ENCODE measurements at places on chromosomes 3 and 15.
A peak's percentile ranks its signal among the peaks of the same experiment; 100 is the strongest.

DNA sequence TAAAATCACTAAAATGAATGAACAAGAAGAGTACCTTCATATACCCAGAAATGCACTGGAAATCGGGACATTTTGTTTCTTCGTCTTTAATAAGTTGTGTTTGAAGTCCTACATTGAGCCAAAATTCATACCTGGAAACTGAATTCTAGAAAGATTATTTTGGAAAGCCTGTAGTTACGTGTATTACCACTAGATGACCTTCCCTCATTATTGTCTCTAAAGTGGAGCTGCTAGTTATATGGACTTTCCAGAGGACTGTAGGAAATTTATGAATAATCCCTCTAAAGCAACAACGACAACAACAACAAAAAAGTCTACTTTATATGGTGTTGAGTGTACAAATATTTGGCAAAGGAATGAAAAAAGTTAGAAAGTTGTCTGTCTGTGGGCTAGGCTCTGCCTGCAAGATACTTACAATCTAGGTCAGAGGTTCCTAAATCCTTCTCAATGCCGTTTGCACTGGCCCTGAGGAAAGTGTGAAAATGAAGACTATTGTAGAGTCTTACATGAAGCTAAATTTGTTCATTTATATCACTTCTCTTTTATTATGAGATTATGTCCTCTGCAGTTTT lies 234.8 kb upstream of the NR2E3 start:
- no peak for DNase-seq

GRCh38 chr3:190051641-190052040 lies 69.1 kb downstream of the P3H2 start:
- no peak for DNase-seq

GRCh38 chr3:196837819-196838420 lies 29.8 kb upstream of the SENP5 start:
- peak; percentile 76 for DNase-seq

GRCh38 chr3:79018671-79019136 lies 749.1 kb downstream of the ROBO1 start:
- DNase-seq, result no peak

DNA sequence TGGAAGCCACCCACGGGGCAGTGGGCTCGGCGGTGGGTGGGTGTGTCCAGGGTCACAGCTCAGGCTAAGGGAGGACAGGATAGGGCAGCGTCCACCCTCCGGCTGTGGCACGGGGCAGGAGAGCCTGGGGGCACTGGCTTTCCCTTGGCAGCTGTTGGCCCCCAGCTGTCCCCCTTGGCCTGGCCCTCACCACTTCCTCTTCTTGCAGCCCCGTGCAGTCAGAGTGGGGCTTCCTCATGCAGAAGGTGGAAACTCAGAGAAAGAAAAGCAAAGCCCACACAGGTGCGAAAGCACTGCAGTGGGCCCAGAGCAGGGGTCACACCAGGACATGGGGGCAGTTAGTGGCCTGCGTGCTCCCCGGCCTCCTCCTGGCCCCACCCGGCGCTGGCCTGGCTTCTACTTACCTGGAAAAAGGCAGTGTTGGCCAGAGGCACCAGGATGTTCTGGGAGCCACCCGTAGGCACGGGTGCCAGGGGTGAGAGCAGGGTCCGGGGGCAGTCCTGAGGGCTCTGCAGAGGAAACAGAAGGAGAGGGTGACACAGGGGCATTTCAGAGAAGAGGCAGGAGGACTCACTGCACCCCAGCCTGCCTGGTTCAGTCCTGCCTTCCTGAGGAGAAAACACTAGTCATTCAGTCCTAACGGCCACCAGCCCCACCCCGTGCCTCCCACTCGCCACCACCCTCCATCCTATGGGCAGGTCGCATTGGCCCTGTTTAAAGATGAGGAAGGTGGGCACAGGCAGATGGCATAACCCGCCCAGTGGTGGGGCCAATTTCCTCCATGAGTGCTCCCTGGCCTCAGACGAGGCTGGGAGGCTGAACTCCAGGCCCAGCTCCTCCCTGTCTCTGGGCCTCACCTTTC lies 28.3 kb downstream of the PLXND1 start:
- no peak for DNase-seq

GRCh38 chr15:33007303-33007855 lies 187.1 kb downstream of the FMN1 start:
- no peak for DNase-seq

DNA sequence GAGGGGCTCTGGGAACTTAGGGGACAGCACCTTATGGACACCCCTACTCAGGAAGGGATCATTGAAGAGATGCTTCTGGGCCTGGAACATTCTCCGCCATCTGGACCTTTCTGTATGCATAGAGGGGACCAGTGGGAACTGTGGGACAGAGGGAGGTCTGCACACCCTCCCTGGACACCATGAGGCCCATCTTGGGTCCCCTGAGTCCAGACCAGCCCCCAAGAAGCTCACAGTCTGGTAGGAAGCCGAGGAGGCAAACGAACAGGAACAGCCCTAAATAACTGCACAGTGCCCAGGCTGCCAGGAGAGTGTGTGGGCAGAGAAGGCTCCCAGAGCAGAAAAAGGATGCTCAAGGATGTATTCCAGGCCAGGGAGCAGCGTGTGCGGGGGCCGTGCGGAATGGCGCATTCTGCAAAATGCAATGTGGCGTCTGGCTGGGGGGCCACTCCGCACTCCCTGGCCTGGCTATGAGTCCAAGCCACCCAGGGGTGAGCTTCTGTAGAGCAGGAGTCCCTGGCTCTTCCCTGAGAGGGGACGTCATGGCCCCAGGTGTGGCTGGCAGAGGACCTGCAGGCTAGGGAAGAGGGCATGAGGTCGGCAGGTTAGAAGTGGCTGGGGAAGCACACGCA lies 24.5 kb upstream of the KLF13 start:
- DNase-seq, result no peak

- DNase-seq, result no peak
Measured at GRCh38 chr15:34275154-34275553, 50.3 kb downstream of the EMC4 start.

DNA sequence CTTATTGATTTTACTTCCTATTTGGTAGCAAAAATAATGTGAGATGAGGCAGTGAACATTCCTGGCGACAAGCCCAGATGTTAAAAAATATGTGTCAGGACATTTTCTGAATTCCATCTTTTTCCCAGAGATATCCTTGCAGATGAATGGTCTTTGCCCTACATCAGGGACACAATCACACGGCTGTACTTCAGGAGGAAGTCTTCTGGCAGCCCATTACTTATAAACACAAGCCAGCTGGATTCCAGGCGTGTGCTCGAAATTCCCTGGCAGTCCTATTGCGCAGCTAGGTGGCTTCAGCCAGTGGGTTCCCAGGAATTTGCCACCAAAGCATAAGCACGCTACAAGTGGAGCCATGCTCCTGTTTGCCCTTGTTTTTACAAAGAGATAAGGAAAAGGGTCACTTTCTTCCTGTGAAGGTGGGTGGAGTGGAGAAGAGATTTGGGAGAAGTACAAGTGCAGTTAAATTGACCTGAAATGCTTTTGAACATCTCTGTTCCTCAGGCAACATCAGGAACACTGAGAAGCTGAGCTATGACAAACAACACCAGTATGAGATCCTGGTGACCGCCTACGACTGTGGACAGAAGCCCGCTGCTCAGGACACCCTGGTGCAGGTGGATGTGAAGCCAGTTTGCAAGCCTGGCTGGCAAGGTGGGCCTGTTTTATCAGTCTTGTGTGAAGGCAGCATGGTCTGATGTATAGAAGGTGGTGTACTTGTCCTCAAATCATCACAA lies 257.1 kb upstream of the TRIM42 start:
- DNase-seq, result no peak

DNA sequence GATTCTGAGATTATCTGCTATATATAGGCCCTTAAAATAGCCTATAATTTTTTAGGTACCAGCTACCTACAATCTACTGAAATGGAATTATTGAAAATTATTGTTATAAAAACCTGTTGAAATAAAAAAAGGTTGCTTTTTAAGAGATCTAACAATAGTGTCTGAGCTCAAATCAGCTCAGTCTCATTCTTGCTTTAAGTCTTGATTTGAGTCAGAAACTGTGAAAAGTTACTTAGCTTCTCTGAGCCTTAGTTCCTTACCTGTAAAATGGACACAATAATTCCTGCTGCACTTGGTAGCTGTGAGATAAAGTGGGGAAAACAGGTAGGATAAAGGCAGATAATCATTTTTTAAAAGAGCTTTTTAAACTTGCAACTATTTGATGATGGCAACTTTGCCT lies 118.8 kb upstream of the UBE2E2 start:
- no peak for DNase-seq

DNA sequence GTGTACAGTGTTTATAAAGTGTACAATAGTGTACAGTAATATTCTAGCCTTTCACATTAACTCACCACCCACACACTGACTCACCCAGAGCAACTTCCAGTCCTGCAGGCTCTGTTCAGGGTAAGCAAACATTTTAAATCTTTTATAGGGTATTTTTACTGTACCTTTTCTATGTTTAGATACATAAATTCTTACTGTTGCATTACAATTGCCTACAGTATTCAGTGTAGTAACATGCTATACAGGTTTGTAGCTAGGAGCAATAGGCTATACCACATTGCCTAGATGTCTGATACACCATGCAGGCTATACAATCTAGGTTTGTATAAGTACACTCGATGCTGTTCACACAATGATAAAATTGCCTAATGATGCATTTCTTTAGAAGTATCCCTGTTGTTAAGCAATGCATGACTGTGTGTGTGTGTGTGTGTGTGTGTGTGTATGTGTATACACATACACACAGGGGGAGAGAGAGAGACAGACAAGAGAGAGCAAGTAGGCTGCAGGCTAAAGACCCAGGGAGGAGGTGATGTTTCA lies 72.5 kb upstream of the PRR23C start:
- no peak for DNase-seq

DNA sequence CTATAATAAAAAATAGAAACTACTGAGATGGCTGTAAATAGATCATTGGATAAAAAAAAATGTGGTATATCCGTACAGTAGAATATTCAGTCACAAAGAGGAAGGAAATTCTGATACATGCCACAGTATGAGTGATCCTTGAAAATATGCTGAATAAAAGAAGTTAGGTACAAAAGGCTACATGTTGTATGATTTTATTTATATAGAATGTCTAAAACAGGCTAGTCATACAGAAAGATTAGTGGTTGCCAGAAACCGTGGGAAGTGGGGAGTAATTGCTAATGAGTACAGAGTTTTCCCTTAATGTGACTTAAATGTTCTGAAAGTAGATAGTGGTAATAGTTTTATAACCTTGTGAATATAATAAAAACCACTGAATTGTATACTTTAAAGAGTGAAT lies 24.9 kb upstream of the FAH start:
- DNase-seq, result no peak

- DNase-seq, result no peak
Measured at GRCh38 chr3:171704814-171705213, 105.5 kb downstream of the PLD1 start.

DNA sequence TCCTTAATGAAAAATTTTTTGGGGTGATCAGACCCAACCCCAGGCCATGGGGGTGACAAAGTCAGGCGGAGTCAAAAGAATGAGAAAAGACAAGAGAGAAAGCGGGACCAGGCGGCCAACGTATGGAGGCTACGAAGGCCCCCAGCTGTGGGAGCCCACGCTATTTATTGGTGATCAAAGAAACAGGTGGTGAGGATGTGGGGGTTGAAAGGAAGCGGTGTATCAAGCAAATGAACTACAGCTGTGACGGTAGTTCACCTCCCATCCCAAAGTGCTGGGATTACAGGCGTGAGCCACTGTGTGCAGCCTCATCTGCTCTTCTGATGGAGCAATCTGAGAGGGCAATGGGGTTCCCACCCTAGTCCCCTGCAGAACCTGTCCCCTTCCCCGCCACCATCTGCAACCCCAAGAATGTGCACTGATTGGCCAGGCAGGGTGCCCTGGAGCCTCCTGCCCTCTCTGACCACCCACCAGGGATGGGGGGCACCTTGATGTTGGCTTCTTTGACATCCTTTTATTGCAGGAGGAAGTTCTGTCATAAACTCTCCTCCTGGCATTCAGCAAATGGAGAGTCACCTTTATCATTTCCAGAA lies 1.1 kb upstream of the CHRNA3 start:
- DNase-seq, result no peak

- no peak for DNase-seq
Measured at GRCh38 chr3:68996356-68996995, 17.0 kb downstream of the EOGT start.

- DNase-seq, result no peak
Measured at GRCh38 chr3:12303993-12304392, 15.1 kb downstream of the PPARG start.

DNA sequence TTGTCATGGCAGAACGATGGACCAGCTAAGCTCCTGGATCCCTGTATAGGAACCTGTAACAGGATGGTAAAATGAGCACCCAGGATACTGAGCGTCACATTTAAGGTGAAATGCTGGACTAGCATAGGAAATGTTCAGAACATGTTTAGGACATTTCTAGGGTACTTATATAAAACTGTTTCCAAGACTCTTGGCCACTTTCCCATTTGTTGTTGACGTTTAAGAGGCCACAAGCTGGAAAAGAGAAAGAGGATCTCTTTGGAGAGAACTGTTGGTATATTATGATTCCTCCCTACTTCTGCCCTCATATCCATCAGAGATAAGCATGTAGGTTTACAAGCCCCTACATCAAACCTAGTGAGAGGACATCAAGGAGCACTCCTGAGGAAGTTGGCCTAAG lies 57.5 kb downstream of the SCN11A start:
- DNase-seq, result no peak

GRCh38 chr3:29755416-29755815 lies 474.5 kb downstream of the RBMS3 start:
- DNase-seq, result no peak

DNA sequence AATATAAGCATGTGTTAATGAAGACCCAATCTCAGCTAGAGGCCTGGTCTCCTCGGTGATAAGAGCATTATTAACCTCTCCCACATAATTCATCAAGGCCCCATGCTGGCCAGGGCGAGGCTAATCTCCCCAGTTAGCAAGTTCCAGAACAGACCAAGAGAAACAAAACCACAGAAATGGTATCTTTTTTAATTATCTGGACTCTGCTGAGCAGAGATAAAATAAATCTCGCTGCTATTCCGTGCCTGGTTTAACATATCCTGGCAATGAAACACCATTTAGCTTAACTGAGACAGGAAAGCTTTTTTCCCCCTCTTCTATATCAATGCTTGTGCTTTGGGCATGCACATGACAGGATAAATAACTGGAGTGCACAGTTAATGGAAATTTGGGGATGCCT lies 72.5 kb upstream of the ARHGEF3 start:
- no peak for DNase-seq

DNA sequence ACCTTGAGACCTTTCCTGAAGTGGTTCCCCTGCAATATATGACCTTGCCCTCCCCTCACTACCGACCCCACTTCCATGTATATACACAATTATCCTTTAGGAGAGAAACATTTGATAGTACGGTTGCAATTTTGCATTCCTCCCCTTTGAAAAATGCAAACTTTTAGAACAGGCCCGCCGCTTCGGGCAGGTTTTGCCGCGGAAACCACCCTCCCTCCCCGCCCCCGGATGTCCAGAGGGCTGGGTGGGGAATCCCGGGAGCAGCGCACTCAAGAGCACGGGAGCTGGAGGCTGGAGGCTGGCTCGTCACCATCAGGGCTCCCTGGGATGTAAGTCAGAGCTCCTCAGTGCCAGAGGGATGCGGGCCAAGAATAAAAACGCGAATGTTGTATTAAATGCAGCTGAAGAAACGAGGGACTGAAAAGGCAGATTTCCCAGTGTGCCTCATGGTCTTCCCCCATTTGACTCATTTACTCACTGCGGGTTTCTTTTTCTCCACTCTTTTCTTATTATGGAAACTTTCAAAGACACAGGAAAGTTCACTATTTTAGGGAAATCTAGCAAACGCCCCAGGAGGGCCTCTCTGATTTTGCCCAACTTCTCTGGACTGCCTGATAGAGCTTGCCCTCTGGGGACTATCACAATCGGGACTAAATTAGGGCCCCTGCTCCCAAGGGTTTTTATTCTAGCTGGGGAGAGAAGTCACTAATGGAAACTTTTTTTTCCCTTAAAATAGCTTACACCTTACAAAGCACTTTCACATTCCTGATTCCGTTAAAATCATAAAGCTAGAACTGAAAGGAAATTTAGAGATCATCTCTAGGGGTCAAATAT lies 2.9 kb upstream of the USP3 start:
- no peak for DNase-seq
